T-helper 22 cell (primary cell): ENCODE measurements at places on chromosomes 1 and 21.

GRCh38 chr21:24096651-24097050 is 1510.6 kb downstream of the MRPL39 start:
- no peak for DNase-seq

DNA sequence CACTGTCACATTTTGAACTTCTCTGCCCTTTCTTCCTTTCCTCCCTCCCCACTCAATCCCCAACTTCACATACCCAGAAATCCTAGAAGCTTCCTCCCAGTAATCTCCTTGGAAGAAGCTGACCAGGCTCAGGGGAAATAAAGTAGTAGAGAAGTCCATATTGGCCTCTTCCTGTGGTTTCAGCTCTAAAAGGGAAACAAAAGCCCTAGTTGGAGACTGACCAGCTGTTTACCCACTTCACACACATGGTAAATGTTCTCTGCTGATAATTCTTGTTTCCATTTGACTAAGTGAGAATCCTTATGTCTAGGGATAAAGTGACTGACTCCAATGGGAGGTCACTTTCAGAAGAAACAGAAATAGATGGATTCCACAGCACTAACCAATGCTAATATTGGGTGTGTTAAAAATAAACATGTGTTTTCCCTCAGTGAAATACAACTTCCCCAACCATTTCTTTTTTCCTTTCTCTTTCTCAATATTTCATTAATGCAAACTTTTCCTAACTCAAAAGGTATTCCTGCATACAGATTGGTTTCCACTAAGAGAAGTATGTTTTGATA is 178.9 kb upstream of the DPT start:
- no peak for DNase-seq

DNA sequence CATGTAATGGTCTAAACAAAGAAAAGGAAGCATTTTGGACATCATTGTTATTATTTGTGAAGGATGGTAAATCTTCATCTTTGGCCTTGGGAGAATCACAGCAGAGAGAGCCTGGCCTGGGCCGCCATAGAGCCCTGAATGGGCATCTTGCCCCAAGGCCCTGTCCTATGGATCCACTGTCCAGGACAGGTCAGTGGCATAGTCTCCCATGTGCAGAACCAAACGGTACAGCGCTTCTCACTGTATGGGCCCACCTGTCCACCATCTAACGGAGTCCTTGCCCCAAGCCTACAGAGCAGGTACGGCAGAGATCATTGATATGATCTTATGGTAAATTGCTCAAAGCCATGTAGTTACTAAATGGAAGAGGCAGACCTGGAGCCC is 185.7 kb downstream of the FOXD2 start:
- DNase-seq = no peak

- DNase-seq = no peak
These were observed 540 bp downstream of the CD55 start for GRCh38 chr1:207321790-207322645.

DNA sequence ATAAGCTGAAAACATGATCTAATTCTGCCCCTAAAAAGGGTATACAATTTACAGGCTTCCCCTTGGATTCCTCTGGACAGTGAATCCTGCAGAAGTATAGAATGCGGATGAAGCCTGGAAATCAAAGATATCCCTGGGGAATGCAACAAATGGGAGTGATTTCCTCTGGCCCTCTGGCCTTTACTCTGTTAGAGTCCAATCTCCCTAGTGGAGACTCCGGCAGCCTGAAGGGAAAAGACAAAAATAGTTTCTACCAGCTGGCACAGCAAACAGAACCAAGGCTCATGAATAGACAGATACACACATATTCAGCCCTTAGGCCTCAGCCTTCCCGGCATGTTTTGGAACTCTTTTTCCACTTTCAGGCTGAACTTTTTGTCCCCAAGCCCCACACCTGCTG is 3.9 kb upstream of the LRRC52 start:
- no peak for DNase-seq

- DNase-seq = no peak
These were observed 23.8 kb upstream of the ECE1 start for GRCh38 chr1:21313886-21314721.

GRCh38 chr1:11977625-11978024 is 2.6 kb upstream of the MFN2 start:
- no peak for DNase-seq

DNA sequence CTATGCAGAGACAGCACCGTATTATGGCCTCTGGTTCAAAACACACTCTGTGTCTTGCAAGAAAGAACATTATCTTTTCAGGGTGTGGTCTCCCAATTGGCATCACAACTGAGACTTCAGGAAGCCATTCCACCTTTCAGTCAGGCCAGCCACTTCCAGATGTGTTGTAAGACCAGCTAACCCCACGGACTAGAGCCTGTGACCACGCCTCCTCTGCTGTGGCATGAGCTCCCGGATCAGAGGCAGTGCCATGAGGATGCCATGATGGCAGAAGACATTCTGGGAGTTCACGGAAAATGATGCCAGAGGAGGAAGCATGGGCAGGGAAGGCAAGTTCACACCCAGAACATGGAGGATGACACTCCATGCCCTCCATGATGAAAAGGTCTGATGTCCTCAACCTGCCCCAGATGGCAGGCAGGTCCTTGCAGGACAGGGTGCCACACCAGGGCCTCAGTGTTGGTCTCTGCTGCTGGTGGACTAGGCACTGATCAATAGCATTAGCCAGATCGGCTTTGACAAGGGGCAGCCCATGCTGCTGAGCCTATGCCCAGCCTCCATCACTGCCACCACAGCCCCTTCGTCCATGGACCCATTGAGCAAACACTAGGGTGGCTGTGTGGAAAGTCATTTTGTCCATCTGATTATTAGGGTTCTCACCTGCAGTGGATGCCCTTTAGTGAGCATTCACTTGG is 341.6 kb downstream of the MATN1 start:
- no peak for DNase-seq

GRCh38 chr1:29985606-29985945 is 737.8 kb downstream of the MATN1 start:
- no peak for DNase-seq

GRCh38 chr21:42654179-42654912 is 925 bp downstream of the PDE9A start:
- no peak for DNase-seq

DNA sequence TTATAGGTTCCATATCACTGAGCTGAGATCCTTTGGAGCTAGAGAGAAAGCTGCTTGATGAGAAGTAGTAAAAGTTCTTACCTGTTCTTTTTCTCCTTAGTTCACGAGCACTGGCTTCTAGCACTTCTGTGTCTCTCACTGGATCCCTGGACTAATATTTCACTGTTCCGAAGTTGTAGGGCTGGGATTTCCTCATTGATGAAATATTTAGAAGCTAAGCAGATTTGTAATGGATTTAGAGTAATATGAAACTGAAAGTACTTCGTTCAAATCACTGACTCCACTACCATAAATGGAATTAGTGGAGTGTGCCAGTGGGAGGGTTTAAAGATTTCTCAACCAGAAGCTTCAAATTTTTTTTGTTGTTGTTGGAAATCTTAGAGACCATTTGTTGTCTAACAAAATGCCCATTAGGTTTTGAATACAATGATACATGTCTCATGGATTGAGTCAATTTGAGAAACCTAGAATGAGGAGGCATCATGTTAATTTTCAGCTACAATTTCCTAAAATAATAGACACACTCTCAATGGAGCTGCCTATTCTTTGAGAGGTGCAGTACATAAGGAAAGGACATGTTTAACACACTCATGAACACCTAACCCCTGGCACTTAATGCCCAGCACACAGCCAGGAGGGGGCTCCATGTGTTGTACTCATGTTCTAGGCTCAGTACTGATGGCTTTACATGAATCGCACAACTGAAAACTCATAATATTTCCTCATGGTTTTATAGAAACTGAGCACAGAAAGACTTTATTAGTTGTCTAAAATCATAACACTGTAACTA is at the start of gene GBP1:
Gene GBP1, minus strand, starts transcription at position 130 of the 790 bp plus-strand sequence. CDS start 1,974 bp downstream, outside the sequence.
- DNase-seq = no peak

DNA sequence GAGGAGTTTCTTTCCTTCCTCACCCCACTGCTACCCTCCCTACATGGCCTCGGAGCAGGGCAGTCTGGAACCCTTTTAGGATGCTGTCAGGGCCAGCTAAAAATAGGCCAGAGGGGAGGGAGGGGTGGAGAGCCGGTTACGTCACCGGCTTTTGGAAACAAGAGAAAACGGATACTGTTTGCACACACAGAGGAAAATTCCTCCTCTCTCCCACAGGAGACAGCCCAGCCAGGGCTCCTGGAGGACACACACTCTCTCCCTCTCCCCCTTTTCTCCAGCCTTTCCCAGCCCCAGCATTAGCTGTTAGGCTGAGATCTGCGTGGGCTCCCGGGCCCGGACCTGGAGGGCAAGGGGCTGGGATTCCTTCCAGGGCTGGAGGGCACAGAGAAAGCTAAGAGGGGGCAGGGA is 20.0 kb upstream of the ALDH4A1 start:
- no peak for DNase-seq

DNA sequence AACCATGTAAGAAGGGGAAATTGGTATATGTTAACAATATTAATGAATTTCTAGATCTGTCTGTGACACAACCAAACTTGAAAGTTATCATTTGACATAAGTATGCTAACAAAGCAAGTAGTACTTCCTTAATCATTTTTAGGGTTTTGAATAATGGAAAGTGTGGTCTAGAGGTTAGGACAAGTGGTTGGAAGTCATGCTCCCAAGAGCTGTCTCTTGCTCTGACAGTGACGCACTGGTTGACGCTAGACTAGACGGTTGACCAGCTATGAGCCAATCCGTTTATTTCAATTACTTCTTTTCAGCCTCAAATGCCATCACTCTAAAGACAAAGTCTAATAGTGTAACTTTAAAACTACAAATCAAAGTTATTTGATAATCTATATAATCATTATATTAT is 20.7 kb upstream of the RGS1 start:
- no peak for DNase-seq

- DNase-seq = no peak
These were observed 5.5 kb downstream of the KCNA10 start for GRCh38 chr1:110513511-110513910.

DNA sequence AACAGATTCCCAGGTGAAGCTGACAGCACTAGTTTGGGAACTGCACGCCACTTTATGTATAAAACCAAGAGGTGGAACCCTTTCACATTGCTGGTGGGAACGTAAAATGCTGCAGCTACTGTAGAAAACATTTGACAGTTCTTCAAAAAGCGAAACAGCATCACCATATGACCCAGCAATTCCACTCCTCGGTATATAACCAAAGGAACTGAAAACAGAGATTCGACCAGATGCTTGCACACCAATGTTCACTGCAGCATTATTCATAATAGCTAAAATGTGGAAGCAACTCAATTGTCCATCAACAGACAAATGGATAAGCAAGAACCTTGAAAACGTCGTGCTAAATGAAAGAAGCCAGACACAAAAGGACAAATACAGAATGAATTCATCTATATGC is 17.5 kb downstream of the RSPH1 start:
- no peak for DNase-seq

DNA sequence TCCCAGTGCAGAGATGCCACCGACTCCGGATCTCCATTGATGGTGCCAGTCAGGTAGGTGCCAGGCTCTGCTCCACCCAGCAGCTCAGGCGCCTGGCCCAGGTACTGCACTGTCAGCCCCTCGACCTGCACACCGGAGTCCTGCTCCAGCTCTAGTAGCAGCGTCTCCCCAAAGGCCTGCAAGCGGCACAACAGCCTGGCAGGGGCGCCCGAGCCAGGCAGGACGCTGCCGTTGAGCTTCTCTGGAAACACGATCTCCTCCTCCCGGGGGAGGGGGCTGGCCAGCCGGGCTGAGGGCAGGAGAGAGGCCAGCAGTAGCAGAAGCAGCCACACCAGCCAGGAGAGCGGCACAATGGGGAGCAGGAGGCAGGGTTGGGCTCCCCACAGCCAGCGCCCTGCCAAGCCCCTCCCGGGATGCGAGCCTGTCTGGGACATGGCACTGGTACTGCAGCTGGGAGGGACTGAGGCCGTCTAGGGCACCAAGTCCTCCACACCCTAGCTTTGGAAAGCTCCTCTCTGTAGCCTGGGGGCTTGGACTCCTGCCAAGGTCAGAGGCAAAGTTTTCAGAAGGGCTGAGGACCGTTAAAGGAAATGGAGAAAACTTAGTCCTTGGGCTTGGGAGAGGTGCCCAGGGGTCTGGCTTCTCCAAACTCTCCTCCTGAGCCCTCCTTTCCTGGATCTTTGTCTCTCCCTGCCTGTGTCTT is 509 bp downstream of the ADAMTS4 start:
- DNase-seq = no peak

DNA sequence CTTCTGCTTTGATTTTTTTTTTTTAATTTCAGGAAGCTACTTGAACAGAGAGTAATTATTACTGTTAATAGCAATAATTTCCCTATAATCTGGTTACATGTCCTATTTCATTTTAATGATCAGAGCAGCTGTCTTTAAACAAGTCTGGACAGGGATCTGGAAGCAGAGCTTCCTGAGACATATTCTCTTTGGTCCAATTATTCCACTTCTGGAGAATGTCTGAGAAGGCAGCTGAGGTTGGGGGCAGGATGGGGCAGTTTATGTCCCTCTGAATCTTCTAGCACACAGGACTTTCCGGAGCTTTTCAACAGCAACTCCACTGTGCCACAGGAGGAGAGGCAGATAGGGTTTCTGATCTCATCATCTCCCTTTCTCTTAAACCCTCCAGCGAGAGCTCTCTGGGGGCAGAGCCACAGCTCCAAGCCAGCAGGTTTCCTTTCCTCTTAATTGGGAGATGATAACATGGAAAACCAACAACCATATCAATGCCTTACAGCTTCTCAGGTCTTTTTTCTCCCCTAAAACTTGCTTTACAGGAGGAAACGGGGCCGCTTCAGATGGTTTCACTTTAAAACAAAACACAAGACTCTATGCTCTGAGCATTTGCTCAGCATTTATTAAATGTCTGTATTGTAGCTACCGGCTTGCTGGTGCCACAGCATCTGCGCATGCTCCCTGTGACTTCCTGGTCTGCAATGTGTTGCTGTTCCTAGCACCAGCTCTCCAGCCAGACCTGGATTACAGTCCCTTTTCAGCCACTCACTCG is 425.7 kb upstream of the USP24 start:
- no peak for DNase-seq

DNA sequence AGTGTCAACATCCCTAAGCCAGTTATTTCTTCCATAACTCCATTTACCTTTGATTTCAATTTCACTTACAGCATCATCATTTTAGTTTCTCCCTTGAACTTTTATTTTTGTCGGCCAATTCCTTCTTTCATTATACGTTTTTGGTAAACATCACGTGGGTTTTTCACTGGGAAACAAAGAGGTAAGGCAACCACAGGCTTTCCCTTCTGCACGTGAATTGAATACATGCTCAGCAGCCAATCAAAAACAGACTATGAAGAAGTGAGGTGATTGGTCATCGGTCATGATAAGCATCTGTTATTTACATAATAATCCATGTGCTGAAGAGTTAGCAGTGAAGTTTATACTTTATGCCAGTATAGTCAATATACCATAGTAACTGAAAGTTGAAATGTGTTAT is 98.7 kb downstream of the NCAM2 start:
- DNase-seq = no peak

- no peak for DNase-seq
These were observed 23.4 kb upstream of the TARDBP start for GRCh38 chr1:10989095-10989494.
